ENCODE measurements at places on chromosomes 2 and 18. TPM values are rescaled to one million over a fixed set of nuclear protein-coding genes. Genes with fewer than 3 reads are reported as not detected.

ACKR3 gene
- total RNA-seq: 14.7 TPM

ANTXR1 gene
- total RNA-seq: 137 TPM

STON1 gene
- 164 TPM for total RNA-seq

UXS1 gene
- 61.9 TPM for total RNA-seq

DES gene
- 2,247 TPM for total RNA-seq

COBLL1 gene
- total RNA-seq: 46.9 TPM

TCF7L1 gene
- 4.3 TPM for total RNA-seq

CBLN2 gene
- total RNA-seq: 17.8 TPM

PPP1R1C gene
- 23.4 TPM for total RNA-seq

HOXD8 gene
- 8.7 TPM for total RNA-seq

All from umbilical cord (tissue), 2 donors.